NCI-H510A treated with DMSO at 0.1 percent for 48 hours (cell line): ENCODE measurements at places on chromosomes 2 and 18.

DNA sequence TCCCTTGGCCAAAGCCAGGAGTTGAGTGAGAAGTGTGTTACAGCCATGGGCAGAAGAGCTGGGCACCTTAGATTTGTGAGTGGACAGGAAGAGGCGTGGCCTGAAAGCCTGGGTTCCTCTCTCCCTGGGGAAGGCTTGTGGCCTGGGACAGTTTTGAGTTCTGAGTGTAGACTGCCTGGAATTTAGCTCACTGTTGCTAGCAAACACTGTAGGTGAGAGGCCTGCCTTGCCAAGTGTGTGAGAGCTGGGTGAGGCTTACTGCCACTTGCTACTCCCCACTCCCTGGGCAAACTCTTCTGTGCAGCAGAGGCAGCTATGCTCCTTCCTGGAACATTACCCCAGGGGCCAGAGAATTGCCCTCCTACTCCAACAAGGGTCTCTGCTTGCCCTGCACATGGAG is 150.0 kb upstream of the GALNT5 start:
- DNase-seq, result no peak

DNA sequence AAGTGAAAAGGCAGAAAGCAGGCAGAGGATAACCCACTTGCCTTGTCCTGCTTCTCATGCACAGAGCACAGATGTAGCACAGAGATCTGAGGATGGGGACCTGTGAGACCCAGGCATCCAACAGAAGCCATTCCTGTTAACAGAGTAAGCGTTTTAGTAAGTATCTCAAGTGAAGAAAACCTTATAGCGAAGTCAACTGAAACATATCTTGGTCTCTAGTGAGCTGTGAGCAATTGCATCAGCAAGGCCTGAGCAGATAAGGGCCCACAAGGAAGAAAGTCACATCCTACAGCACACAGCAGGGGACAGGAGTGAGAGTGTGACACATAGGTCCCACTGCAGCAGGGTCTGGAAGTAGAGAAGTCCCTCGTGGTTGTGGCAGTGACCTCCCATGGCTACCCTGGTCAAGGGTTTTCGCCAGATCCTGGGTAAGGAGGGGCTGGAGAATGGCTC is 248.7 kb upstream of the TNP1 start:
- no peak for DNase-seq

GRCh38 chr2:66111706-66112105 is 323.2 kb upstream of the MEIS1 start:
- DNase-seq, result no peak

GRCh38 chr2:39362595-39362994 is 74.5 kb downstream of the MAP4K3 start:
- no peak for DNase-seq

GRCh38 chr2:128494307-128494639 is 175.6 kb upstream of the HS6ST1 start:
- no peak for DNase-seq

- no peak for DNase-seq
These were observed 32.9 kb upstream of the ST3GAL5 start for GRCh38 chr2:85921659-85922058.

GRCh38 chr18:48926420-48926857 is 24.3 kb downstream of the SMAD7 start:
- peak; percentile 68 for DNase-seq

GRCh38 chr2:188450732-188451483 is 159.2 kb downstream of the GULP1 start:
- DNase-seq, result no peak

DNA sequence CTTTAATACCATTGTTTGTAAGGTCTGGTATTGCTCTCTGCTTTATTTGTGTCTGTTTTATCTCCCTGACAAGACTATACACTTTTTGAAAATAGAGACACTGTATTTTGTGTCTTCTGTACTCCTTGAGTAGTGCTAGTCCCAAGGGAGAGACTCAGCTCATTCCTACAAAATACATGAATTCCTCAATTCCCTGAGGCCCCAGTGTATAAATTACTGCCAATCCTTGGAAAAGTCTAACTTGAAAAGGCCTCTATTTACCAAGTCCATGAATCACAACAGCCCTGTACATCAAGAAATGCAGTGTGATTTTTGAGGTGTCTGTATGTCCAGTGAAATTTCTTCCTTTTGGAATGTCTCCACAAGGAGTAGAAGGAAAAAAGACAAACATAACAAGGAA is 34.9 kb upstream of the NEDD4L start:
- no peak for DNase-seq

DNA sequence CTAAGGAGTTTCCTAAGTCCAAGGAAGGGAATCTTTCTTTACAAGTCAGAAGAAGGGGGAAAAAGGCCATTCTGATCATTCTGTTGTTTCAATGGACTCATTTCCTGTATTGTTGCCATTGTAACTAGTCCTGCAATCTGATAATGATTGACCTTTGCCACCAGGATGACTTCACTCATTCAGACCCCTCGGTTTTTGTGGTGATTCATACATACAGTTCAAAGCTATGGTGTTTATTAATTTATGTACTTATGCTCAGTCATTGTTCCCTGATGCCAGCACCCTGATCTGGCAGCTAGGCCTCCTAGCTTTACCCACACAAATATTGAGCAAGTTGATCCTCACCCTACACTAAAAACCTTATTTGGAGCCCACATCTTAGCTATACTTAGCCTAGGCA is 57.6 kb upstream of the ZNF519 start:
- DNase-seq, result no peak

- no peak for DNase-seq
These were observed 25.8 kb upstream of the CABYR start for GRCh38 chr18:24112874-24113615.

- DNase-seq, result no peak
These were observed 16.1 kb downstream of the PPP3R1 start for GRCh38 chr2:68236103-68236734.

GRCh38 chr2:30231996-30232800 is 864 bp downstream of the LBH start:
- DNase-seq, result no peak

DNA sequence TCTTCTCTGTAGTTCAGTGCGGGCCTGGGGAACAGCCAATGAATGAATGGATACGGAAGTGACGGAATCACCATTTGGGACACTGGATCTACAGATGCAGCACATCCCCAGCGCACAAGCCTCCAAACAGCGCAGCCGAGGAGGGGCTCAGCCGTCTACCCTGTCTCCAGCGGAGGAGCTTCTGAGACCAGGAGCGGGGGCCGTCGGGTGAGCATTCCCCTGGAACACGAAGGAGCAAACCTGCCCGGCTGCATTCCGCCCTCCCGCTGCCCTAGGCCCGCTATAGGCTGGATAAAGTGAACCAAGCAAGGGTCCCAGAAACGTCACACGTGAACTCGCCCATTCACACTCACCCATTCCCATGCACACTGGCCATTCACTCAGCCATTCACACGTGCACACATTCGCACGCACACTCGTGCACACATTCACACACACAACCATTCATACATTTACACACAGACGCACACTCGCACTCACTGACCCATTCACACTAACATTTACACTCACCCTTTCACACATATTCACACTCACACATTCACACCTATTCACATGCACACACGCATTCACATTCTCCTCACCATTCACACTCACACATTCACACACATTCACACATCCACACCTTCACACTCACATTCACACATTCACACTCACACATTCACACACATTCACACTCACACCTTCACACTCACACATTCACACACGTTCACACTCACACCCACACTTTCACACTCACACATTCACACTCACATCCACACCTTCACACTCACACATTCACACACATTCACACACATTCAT is 63.4 kb downstream of the BIN1 start:
- DNase-seq, result no peak

DNA sequence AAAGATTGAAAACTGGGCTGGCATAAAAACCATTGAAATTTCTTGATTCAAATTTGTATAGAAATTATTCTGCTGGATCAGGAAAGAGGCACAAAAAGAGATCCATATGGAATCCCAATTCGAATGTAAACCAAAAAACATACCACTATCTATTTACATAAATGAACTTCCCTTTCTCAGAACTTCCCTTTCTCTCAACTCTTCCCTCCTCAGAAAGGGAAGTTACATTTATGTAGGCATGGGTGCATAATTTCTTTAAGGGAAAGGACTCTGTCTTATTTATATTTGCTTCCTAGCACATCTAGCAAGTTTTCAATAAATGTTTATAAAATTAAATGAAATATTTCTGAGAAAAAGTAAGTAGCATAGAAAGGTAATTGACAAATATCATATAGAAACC is 398.1 kb upstream of the ATP5MC3 start:
- DNase-seq, result no peak

DNA sequence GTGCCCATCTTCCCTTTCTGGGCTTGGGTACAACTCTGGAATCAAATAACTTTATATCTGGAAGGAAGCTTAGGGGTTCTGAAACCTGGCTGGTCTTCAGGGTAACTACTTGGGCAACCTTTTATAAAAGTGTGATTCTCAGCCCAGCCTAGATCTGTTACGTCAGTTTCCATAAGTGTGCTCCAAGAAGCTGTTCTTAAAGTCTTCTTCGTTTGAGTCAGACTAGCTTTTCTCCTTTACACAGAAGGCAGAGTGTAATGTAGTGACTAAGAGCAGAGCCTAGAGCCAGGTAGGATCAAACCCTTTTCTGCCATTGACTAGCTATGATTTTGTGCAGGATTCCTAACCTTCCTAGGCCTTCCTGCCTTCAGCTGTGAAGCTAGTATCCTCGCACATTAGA is 5.8 kb downstream of the ITGA6 start:
- DNase-seq, result no peak

- no peak for DNase-seq
These were observed 143.9 kb upstream of the KLHL29 start for GRCh38 chr2:23241121-23241520.

- DNase-seq, result no peak
These were observed 12.3 kb upstream of the SPP2 start for GRCh38 chr2:234038076-234038802.

DNA sequence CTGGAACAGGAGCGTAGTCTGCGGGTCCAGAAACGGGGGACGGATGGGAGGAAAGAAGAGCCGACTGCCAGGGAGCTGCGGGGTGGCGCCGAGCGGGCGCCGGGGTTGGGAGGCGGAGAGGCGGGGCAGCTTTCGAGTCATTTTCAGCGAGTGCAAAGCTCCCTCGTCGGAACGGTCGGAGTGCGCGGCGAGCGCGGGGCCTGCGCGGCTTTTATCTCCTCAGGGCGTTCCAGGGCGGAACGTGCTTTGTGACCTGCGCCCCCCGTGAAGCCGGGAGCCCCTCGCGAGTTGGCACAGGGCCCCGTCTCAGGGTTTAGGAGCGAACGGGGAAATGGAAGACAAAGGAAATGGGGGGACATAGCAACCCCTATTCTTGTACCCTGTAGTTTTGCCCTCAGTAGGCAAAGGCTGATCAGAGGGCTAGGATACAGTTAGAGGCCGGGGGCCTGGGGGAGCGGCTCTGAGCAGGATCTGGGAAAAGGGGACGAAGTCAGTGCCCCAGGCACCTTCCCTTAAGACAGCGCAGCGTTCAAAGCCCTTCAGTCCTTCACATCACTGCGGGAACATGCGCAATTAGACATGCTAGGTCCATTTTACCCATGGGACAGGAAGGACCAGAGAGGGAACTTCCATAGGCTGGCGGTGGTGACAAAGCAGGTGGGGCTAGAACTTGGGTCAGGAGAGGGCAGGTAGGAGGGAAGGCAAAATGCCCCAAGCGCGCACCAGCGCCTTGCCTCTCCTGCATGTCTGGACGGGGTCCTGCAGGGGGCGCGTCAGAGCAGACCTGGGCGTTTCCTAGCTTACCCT is 60.1 kb upstream of the IL1RL1 start:
- DNase-seq, result peak; percentile 6

GRCh38 chr2:47189635-47190034 is 34.5 kb upstream of the STPG4 start:
- no peak for DNase-seq

DNA sequence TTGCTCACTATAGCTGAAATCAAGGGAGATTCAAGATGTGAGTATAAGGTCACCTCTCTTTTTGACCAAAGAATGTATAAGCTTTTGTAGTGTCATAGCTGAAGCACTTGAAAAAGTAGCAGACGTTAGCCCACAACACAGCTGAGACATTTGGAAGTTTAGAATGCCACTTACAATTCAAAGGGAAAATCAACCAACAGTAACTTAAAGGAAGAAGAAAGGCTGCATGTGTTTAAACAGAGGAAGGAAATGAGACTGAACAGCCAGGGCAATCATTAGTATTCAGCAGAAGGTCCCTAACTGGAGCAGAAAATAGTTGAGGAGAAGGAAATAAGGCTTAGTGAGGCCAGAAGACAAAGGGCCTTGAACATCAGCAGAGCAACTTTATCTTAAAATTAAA is 23.5 kb upstream of the SCG2 start:
- no peak for DNase-seq

DNA sequence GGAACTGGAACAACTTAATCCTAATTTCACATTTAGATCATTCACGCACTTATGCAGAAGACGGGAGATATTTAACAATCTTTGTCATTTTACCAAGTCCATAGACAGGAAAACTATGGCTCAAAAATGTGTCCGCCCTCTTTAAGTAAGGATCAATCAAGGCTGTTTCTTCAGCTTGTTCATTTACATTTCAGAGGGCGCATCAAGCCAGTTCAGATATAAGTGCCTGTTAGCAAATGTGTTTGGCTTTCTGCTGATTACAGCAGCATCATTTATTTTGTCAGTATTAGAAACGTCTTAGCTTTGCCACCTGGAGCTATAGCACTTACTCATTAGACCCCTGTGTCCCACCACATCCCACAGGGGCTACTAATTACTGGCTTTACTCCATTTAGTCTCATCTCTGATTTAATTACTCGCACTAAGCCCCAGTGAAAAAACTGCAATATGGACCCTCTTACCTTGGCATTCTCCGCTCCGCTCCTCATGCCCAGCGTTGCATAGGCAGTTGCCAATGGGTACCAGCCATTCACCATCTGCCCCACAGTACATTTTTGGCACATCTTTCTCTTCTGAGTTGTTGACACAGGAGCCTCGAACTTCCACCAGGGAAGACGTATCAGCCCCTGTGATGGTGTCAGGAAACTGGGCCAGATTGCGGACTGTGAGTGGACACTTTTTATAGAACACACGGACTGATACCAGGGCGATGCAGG is 8.7 kb downstream of the EPHA4 start:
- no peak for DNase-seq

DNA sequence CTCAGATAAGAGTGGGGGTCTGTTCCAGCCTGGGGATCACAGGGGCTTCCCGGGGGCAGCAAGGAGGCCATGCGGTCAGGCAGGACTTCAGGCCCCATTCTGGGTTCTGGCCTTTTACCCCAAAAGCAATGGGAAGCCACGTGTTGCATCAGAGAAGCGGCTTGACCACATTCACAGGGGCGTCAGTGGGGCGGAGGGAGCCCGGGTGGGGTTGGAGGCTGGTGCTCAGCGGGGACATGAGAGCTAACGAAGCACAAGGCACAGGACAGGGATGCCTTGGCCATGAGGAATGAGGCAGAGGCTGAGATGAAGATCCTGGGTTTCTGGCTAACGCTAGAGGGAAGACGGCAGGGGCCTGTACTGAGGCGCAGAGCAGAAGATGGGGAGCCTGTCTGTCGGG is 6.1 kb downstream of the HJURP start:
- no peak for DNase-seq
